Caco-2 (cell line): ENCODE measurements at places on chromosomes 1 and 21. TPM values are rescaled to one million over a fixed set of nuclear protein-coding genes. Genes with fewer than 3 reads are reported as not detected.

The OLFML2B gene
- 0.43 and 0.56 TPM in 2 replicates for total RNA-seq

DNA sequence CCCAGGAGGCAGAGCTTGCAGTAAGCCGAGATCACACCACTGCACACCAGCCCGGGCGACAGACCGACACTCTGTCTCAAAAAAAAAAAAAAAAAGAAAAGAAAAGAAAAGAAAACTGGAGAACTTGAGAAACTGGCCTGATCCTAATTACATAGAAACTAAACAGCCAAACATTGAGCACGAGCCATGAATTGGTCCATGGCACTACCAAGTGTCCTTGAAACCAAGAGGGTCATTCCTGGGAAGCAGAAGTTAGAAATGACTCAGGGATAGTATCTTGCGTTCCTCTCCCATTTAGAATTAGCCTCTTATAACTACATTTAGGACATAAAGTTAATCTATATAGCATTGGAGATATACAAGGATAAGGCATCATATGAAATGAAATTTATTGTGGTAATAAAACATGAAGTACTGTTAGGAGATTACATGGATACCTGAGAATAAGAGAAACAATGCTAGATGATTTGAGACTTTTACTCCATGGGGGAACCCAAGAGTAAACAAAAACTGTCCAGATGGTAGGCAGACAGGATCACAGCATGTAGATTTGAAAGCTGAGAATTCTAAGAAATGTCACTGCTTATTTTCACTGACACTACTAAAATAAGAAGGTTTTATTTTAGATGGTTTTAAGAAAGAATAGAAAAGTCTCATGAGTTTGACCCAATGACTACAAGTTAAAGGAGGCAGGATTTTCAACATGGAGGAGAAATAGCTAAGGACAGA lies 39.5 kb upstream of the CPLANE2 start:
- DNase-seq, result no peak

DNA sequence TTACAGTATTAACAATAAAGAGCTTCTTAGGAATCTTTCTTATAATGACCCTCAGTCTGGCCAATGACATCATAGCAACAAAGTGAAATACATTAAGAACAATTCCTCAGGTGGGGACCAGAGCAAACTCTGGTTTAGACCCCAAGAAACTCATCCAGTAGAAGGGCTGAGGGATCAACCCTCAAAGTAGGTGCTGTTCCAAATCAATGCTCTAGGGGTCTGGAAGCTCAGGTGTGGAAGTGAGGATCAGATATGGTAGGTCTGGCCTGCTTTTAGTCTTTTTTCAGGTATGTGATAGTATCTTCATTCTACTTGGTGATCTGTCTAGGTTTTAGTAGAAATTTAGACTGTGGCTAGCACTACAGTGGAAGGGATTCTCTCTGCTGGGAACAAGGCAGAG lies 291.7 kb downstream of the PDE4B start:
- DNase-seq, result no peak

- DNase-seq, result no peak
Measured at GRCh38 chr1:165315481-165315880, 41.0 kb downstream of the LMX1A start.

- no peak for DNase-seq
Measured at GRCh38 chr1:92975551-92976232, 14.4 kb upstream of the DIPK1A start.

GRCh38 chr1:10793129-10793651 lies 3.3 kb downstream of the CASZ1 start:
- DNase-seq, result no peak
